ENCODE measurements at places on chromosomes 4 and X.

- no peak for DNase-seq
Observed at GRCh38 chrX:71541210-71542022, 8.5 kb downstream of the OGT start.

DNA sequence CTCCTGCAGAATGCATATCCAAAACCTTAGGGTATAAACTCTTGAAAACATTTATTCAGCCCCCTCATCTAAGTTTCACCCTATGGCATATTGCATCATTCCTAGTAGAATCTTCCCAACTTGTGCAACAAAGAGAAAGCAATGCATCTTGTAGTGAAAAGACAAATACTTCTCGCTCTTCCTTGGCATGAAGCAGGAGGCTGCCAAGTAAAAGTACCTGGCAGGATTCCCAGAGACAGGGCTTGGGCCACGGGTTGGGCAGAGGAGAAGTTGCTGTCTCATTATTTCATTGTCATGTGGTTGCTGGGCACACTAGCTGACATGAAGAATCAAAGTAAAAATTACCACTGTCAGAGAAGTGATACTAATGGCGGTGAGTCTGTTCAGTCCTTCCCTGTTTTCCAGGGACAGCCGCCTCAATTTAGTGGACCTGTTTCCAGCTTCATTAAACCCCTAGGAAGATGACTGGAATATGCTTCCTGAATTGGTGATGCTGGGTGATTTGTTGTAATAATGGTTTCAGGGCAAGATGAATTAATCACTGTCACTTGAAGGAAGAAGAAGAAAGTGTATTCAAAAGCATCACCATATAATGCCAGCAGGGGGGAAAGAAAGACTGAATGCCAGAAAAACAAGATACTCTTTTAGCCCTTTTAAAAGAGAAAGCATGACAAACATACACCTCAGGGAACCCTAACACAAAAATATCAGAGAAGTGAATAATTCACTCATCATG lies 380.5 kb upstream of the IGFBP7 start:
- DNase-seq = no peak

DNA sequence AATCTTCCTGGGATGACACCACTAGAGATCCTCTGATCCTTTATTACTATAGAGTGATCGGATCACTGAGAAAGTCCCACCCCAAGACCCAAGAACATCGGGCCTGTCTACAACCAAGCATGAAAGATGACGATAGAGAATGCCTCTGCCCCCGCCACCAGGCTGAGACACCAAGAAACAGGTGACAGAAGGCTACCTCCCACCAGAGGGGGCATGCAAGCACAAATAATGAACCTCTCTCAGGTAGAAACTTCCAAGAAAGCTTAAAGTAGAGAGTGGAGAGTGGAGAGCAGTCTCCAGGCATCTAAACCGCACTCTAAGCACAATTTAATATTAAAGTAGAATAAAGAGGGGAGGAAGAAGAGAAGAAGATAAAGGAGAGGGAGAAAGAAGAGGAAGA lies 402.6 kb downstream of the INPP4B start:
- no peak for DNase-seq

GRCh38 chr4:1405254-1405635 lies 997 bp downstream of the NKX1-1 start:
- DNase-seq = no peak

DNA sequence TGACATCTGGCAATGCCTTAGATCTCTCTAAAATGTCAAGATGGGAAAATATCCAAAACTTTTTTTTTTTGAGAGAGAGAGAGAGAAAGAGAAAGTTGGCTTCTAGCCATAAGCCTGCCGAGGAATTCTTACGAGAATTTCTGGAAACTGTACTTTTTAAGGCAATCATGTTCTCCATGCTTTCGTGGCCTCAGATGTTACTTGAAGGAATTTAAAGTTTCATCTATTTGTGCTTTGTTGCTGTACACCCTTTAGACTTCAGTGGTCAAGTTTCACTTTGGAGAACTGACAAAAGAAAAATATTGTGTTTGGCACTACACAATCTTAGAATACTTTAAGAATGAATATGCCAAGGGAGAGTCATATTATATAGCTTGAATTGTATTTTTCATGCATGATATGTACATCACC lies 53.9 kb downstream of the FAT4 start:
- DNase-seq = peak; percentile 10

- no peak for DNase-seq
Observed at GRCh38 chrX:96687776-96688175, 3.1 kb downstream of the DIAPH2 start.

DNA sequence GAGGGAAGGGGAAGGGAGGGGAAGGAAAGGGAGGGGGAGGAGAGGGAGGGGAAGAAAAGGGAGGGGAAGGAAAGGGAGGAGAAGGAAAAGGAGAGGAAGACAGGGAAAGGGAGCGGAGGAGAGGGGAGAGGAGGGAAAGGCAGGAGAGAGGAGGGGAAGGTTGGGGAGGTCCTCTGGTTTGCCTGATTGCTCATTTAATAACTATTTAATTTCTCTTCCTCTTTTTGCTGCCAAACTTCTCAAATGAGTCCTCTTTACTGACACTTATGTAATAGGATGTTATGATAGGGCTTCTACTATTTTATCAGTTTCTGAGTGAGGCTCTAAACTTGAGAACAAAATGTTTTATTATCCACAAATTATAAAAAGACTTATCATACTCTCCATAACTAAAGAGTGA lies 35.4 kb upstream of the PPA2 start:
- no peak for DNase-seq

DNA sequence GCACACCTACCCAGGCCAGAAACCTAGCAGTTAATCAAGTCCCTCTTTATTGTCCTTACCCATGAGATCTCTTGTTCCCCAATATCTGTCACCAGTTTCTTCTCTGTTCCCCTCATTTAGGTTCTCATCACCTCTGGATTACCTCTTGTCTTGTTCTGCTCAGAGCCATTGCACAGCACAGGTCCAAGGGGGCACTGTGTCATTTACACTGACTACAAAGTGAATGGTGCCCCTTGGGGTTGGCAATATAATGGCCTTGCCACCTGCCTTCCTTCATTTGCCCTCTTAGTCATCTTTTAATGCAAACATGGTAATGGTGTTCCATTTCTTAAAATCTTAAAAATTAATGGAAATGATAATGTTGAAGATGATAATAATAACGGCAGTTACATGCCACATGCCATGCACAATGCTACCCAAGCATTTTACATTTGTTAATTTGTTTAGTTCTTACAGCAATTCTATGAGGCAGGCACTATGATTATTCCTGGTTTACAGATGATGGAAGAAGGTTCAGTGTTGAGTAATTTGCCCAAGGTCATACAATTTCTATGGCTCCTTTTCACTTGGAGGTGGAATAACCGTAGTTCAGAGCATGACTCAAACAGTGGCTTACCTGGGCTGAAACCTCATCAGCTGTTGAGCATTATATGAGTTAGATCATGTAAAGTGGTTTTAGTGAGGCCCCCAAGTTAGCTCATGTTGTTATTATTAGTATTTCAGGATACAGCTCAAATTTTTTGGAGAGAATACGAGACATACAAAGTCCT lies 117.9 kb downstream of the RASL11B start:
- no peak for DNase-seq

DNA sequence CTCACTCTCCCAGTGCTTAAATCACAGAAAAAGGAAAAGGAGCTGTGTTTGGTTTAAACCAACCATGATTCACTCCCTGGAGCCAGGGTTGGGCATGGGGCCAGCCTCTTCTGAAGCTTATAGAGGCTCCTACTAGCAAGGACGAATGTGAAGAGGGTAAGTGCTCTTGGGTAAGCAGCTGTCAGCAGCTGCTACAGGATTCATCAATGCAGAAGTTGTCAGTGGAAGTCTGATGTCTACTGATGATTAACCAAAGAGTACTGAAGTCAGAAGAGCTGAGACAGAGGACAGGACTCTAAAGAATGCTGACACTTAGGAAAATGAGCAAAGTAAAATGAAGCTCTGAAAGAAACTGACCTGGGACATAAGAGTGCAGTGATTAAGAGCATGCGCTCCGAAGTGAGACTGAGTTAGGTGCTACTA lies 32.7 kb upstream of the JADE1 start:
- peak; percentile 73 for DNase-seq

DNA sequence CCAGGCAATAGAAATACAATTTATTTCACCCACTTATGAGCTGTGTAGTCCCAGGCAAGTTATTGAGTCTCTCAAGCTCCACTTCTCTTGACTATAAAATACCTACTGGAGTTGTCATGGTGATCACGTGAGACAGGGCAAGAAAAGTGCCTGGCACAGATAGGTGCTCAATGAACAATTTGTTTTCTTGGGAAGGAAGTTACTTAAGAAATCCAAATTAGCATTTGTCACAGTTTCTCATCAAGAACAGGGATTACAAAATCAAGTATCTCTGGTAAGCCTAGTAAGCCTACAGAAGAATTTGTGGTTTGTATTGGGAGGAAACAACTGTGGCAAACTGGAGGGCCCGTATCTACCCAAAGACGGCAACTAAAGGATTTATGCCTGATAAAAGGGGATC lies 37.5 kb upstream of the RASGEF1B start:
- no peak for DNase-seq

GRCh38 chrX:3950373-3950772 lies 236.9 kb upstream of the PRKX start:
- DNase-seq = no peak

DNA sequence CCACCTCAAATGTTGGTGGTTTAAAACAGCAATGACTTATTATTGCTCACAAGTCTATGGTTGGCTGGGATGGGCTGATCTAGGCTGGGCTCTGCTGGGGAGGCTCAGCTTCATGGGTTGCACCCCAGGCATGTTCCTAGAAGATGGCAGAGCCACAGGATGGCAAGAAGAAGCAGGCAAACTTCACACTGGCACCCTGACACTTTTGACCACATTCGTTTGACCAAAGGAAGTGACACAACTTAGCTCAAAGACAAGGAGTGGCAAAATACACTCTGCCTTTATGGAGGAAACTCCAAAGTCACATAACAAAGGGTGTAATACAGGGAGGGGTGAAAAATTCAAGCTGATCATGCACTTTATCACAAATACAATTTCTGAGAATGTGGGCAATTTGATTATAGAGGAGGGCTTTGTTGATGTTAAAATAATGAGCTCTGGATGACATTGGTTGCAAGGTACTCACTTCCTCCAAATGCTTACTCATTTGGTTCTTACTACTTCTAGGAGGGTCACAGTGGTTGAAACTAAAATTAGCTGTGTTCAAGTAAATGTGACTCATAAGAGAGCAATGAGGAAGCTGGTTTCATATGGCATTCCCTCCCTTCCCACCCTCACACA lies 249.2 kb upstream of the RPS6KA3 start:
- peak; percentile 67 for DNase-seq

DNA sequence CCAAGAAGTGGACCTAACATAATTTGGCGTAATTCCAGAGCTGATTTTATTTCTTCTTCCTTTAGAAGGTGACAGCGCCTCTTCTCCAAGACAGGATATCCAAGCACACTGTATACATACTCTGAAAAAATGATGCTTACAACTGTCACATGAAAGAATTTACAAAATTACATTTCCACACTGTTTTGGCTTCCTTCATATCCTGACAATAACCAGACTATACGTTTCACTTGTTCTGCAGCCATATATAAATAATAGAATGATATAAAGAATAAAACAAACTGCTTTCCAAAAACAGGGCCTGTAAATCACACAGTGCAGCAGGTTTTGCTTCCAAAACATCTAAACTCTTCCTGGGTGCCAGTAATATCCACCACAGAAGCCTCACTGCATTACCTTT lies 141.6 kb downstream of the FBXO8 start:
- DNase-seq = no peak

DNA sequence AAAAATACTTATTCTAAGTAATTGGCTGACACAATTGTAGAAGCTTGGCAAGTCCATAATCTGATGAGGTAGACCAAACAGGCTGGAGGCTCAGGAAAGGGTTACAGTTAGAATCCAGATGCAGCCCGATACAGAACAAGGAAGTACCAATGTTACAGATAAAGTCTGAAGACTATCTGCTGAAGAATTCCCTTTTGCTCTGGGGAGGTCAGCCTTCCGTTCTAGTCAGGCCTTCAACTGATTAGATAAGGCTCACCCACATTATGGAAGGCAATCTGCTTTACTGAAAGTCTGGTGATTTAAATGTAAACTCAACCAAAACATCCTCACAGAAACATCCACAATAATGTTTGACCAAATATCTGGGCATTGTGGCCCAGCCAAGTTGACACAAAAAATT lies 7.4 kb upstream of the DYNLT3 start:
- DNase-seq = no peak

GRCh38 chr4:105277702-105278101 lies 131.0 kb downstream of the TET2 start:
- no peak for DNase-seq

- no peak for DNase-seq
Observed at GRCh38 chr4:143296397-143297067, 40.1 kb upstream of the GAB1 start.

DNA sequence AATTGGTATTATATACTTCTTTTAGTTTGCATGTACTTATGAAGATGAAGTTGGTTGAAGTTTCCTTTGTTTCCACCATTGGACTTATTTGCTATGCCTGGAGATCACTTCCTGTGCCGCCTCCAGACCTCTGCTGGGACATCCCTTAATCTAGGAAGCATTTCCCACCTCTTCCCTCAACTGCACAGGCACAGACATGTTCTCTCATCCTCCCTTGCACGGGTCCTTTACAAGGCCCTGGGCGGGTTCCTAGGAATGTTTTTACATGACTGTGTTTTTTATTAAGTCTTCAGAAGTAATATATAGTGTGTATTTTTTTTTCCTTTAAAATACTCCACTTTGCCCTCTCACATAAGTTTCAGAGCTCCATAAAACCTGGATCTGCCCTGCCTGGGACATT lies 51.0 kb downstream of the TMEM131L start:
- DNase-seq = no peak

- DNase-seq = no peak
Observed at GRCh38 chr4:173934933-173935620, 348.4 kb downstream of the FBXO8 start.

GRCh38 chr4:73721435-73721834 lies 18.9 kb upstream of the CXCL8 start:
- no peak for DNase-seq

DNA sequence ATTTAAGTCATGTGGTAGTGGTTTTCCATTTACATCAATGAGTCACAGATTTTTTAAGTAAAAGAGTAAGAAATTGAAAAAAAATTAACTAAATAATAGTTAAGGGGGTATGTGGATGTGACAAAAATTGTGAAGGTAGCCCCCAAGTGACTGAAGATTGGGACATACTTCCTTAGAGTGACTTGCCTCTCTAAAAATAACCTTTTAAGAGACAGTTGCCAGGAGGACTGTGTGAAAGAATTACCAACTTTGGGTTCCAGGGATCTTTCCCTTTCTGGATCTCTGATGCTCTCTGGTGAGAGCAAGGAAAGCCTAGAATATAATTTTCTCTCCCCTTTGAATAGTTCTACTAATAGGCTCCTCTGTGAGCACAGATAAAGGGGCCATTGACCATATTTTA lies 42.7 kb downstream of the NHSL2 start:
- DNase-seq = no peak

DNA sequence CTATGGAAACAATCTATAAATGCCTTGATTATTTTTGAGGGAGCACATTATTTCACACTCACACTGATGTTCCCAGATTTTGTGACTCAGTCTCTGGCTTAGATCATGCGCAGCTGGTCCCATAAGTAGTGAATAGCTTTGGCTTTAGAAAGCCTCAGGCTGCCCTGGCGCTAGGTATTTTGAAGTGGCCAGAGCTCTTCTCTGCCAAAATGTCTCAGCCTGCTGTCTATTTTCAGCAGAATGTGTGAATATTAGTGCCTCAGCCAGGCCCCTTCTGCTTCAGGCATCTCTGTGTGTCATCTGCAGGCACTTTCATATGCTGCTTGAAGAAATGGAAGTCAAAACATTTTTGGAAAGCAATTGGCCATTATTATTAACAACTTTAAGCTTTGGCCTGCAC lies 931.0 kb upstream of the INTU start:
- no peak for DNase-seq

Data from HTR-8/SVneo (cell line).